ENCODE measurements at places on chromosomes 16 and 17.

- no peak for DNase-seq
These were observed 33.3 kb upstream of the DLX4 start for GRCh38 chr17:49935526-49936210.

GRCh38 chr17:78345791-78346494 lies 13.9 kb downstream of the SOCS3 start:
- no peak for DNase-seq

DNA sequence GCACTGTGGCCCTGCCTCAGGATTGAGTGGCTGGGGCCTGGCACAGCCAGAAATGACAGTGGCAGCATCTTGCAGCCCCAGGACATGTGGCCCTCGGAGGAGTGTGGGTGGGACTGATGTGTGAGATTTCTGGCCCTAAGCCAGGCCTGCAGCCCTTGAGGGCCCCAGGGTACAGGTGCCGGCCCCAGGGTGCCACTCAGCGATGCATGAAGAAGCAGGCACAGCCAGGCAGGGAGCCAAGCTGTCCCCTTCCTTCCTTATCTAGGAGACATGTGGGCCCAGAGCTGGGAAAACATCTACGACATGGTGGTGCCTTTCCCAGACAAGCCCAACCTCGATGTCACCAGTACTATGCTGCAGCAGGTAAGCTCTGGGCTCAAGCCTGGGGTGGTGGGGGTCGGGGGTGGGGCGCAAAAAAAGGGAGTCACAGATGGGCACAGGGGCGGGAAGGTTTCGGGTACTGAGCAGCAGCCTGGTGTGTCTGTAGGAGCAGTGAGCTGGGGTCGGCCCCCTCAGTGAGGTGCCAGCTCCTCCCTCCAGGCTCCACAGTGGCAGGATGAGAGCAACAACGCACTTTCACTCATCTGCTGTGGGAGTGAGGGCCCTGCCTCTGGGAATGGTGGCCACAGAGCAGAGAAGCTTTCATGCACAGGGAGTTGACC lies 4.1 kb downstream of the ACE start:
- DNase-seq, result no peak

DNA sequence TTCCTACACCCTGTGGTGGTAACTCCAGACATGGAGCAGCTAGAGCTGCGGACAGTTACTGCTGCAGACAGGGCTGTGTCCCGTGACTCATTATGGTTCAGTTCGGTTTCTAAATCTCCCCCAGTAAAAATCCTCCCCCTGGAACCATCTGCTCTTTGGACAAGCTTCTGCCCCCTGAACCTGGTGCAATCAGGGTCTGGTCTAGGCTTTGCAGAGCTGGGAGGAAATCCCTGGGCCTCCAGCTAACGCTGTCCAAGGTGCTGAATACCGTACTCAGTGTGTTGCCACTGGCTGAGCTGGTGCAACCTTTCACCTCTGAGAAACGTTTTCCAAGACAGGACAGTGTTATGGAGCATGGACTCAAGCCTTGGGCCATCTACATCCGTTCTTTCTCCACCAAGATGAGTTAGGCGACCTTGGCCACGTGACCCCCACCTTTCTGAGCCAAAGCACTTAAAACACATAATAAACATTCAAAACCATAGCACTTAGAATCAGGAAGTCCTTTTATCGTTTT lies 142.0 kb downstream of the CPPED1 start:
- DNase-seq, result peak; percentile 41

GRCh38 chr17:42116705-42117396 lies 4.3 kb downstream of the KAT2A start:
- no peak for DNase-seq

- no peak for DNase-seq
These were observed 236.0 kb downstream of the IRX3 start for GRCh38 chr16:54050459-54051210.

DNA sequence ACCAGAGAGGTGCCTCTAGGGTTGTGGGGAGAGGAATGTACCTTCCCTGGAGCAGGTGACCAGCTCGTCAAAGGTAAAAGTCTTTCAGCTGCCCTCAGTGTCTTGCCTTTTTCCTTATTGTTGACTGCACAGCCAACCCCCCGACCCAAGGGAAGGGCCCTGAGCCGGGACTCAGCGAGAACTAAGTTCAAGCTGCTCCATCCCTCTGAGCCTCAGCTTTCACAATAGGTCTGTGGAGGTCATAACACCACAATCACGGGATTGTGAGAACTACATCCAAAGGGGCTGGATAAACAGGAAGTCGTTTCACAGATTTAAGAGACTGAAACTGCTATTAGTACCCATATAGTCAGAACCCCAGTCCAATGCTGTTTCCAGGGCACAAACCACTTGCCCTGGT lies 2.6 kb upstream of the KRT36 start:
- DNase-seq, result no peak

DNA sequence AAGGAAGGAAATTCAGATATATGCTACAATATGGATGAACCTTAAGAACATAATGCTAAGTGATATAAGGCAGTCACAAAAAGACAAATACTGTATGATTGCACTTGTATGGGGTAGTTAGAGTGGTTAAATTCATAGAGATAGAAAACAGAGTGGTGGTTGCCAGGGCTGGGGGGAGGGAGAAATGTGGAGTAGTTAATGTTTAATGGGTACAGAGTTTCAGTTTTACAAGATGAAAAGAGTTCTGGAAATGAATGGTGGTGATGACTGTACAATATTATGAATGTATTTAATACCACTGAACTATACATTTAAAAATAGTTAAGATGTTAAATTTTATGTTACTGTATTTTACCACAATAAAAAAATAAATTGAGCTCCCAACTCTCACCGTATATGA lies 157.9 kb downstream of the TOX3 start:
- no peak for DNase-seq

GRCh38 chr16:4676831-4677230 lies 16.5 kb upstream of the NUDT16L1 start:
- no peak for DNase-seq

GRCh38 chr17:82008941-82009405 lies 13.7 kb downstream of the CENPX start:
- DNase-seq, result no peak

- DNase-seq, result peak; percentile 28
These were observed 19.0 kb upstream of the ITPRIPL2 start for GRCh38 chr16:19094542-19095365.

DNA sequence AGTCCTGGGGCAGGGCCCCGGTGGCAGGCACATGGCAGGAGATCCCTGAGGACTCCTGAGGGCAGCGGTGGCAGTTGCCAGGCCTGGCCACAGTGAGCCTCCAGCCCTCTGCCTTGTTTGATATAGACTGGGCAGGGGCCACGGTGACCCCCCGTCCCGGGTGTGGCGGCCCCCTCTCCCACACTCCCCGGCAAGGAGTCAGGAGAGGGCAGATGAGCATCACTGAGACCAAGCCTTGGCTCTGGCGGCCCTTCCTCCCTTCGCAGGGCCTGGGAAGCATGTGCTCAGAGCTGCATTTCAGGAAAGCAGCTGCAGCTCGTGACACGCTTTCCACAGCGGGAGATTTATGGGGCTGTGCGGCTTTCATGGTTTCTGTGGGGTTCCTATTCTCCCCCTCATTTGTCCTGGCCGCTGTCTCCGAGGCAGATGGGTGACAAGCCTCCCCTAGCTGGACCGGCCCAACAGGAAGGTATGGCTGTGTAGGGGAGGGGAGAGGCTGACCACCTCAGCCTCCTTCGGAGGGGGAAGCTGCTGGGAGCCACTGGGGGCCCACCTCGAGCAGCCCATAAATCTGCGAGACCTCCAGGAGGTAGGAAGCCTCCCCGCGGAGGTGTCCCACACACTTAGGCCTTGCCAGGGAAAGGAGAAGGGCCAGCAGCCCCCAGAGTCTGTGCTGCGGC lies 211.4 kb downstream of the NTN1 start:
- no peak for DNase-seq

- no peak for DNase-seq
These were observed 57.3 kb upstream of the DLX4 start for GRCh38 chr17:49911719-49912118.

- no peak for DNase-seq
These were observed 73.9 kb downstream of the CDH13 start for GRCh38 chr16:82700541-82701235.

- DNase-seq, result no peak
These were observed 1355.2 kb downstream of the CDH8 start for GRCh38 chr16:60681043-60681442.

- no peak for DNase-seq
These were observed 1400.1 kb downstream of the CDH8 start for GRCh38 chr16:60636117-60636516.

DNA sequence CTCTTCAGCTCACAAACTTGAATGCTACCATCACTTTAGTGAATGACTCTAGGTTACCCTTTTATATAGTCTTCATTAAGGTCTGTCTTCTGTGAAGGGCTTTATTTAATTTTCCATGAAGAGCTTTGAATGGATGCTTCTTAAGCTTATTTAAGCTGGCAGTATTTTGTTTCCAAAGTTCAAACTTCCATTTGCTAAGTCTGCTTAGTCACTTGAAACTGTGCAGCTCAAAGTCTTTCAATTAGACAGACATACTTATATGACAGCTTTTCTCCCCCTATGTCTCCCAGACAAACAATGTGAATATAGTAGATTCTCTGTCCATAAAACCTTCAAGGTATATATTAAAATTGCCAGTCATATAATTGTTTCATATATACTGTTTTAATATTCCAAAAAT lies 23.5 kb downstream of the TXNDC11 start:
- DNase-seq, result no peak

Measured in mesenteric fat pad (tissue), 1 donor.